ENCODE measurements at places on chromosomes 16 and 17.

- no peak for DNase-seq
Observed at GRCh38 chr16:73057291-73058210, 9.6 kb upstream of the ZFHX3 start.

DNA sequence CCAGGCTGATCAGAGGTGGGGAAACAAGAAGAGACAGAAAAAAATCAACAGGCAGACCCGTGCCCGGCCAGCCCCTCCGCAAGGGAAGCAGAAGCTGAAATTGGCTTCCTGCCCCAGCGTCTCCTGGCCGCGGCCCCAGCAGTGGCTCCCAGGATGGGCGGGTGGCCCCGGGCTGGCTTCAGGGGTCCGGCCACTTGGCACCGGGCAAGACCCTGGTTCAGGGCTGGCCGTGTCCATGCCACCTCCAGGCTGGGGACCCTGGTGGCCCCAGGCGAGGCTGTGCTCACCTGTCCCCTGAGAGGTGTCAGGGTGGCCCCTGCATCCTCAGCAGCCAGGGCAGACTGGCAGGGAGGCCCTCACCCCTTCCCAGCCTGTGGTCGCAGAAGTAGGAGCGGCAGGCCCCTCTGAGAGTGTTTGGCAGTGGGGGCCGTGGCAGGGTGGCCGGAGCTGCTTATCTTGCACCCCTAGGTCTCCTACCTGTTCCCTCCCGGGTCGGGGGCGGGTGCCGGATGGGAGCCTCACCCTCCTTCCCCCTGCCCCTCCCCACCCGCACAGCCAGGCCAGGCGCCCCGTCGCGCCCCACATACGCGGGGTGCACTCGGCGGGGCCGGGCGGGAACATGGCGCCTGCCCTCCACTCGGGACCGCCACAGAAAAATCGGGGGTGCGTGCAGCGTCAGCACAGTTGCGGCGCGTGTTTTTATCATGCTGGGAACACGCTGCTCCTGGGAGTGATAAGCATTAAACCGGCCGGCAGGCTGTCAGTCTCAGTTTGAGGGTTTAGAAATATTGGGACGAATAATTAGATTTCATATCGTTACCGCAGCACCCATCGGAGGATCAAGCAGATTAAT lies 46.7 kb upstream of the ZC3H18 start:
- no peak for DNase-seq

DNA sequence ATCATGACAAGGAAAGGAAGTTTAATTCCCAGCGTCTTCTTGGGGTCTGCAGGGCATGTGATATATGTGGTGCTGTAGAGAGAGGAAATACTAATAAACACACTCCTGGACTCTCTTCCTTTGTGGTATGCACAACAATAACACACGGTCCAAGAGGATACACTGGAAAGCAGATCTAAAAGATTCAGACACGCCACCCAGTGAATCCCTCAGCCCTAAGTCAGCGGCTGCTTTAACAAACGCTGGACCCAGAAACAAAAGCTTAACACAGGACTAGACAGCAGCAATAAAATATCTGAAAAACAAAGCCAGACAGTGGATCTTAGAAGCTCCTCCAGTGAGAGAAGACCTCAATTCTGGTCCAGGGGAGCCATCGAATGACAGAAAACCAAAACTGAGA lies 13.1 kb downstream of the CFAP20 start:
- DNase-seq, result no peak

DNA sequence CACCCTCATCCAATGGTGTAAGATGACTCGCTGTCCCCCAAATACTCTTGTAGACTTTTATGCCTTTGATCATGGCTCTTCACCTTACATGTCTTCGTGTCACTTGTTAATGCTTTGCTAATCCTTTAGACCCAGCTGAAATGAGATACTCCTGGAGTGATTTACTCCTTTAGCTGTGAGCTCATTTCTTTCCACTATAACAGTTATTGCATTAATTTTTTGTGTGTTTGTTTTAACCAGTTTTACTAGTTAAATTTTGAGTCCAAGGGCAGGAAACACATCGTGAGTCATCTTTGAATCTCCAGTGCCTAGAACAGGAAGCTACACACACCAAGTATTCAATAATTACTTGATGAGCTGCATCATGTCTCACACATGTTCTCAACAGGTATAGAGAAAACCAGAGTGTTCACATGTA lies 6.5 kb upstream of the CTCF start:
- DNase-seq, result no peak

DNA sequence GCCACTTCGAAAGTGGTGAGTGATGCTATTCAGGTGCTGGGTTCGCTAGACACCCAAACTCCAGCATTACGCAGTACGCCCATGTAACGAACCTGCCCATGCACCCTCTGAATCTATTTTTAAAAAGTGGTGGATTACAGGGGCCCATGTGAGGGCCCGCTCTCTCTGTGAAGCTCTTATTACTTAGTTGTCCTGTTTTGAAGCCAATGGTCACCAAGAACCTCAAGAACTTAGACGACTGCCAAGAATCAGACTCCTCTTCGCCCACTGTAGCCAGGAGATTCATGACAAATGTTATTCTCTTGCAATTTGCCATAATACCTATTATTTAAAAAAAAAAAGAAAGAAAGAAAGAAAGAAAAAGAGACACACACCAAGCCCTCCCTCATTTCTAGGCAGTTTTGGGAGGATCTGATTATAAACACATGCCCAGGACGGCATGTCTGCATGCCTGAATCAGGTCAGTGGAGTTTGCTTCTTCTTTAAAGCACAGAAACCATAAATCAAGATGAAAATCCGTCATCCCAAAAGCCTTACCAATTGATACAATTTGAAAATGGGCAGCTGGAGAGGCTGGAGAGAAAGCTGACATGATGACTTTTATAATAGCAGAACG lies 108.6 kb downstream of the IRX3 start:
- no peak for DNase-seq

DNA sequence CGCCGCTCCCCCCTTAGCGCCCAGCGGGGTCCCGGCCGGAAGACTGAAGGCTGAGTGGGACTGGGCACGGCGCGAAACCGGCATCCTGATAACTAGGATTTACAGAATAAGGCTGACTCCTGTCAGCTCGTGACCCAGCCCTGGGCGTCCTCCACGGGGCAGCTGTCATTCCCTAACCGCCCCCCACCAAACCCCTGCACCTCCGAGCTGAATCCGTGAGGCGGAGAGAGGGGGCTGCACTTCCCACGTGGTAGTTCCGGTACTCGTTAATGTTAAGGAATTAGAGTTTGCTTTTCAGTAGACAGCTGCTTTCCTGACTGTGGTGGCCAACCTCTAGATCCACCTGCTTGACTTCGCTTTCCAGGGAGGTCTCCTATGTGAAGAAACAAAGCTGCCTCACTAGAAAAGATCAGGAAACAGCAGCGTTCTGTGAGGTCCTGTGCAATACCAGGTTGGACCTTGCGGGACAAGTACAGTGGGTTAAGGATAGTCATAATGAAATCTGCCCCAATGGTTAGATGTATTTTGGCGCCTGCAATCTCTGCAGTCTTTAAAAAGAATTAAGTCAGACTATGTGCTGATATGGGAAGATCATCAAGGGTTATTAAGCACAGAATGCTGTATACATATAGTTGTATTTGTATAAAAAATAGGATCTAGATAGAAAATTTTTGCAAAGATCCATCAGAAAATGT lies 1.1 kb upstream of the WBP2 start:
- no peak for DNase-seq

- no peak for DNase-seq
Observed at GRCh38 chr17:78341559-78342448, 18.1 kb downstream of the SOCS3 start.

GRCh38 chr17:48295362-48296288 lies 134.4 kb downstream of the SKAP1 start:
- DNase-seq, result no peak

GRCh38 chr16:27232061-27232900 lies 29.0 kb downstream of the KDM8 start:
- no peak for DNase-seq

DNA sequence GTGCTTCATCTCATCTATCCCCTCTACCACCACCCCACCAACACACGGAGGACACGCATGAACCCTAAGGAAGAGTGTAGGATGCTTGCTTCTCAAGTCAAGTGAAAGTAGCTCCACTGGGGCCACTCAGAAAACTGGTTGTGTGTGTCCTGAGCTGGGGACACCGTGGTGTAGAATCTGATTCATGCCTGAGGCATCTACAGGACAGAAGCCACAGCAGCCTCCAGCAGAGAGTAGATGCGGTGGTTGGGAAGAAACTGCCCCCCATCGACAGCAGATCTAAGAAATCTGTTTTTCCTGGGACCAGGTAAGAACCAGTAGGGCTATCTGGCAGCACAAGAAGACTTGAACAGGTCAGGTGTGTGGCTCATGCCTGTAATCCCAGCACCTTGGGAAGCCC lies 51.9 kb upstream of the HLF start:
- DNase-seq, result no peak

GRCh38 chr17:69130627-69131296 lies 10.9 kb downstream of the ABCA6 start:
- DNase-seq, result no peak

Data from cerebellar nuclear complex (tissue), 1 donor.